ENCODE measurements at places on chromosomes 12 and 14. TPM values are rescaled to one million over a fixed set of nuclear protein-coding genes. Genes with fewer than 3 reads are reported as not detected.

Gene MYF6
- not detected for total RNA-seq

Gene SIX1
- 7.1 TPM for total RNA-seq

Gene PAPOLA
- total RNA-seq = 102 TPM

Gene LMNTD1
- total RNA-seq = not detected

Gene GRIN2B
- total RNA-seq = 5.3 TPM

Gene MLF2
- 307 TPM for total RNA-seq

Gene PIGH
- 14.8 TPM for total RNA-seq

Gene MUCL1
- total RNA-seq = not detected

Gene CRADD
- 8.9 TPM for total RNA-seq

Gene CLEC4D
- not detected for total RNA-seq

Gene TMEM229B
- total RNA-seq = 0.24 TPM

Gene DERA
- 44.0 TPM for total RNA-seq
